Lung (tissue), 17 donors: ENCODE measurements at places on chromosomes 3 and 15. TPM values are rescaled to one million over a fixed set of nuclear protein-coding genes. Genes with fewer than 3 reads are reported as not detected.

Gene NTRK3
- total RNA-seq: 11.0 TPM

DNA sequence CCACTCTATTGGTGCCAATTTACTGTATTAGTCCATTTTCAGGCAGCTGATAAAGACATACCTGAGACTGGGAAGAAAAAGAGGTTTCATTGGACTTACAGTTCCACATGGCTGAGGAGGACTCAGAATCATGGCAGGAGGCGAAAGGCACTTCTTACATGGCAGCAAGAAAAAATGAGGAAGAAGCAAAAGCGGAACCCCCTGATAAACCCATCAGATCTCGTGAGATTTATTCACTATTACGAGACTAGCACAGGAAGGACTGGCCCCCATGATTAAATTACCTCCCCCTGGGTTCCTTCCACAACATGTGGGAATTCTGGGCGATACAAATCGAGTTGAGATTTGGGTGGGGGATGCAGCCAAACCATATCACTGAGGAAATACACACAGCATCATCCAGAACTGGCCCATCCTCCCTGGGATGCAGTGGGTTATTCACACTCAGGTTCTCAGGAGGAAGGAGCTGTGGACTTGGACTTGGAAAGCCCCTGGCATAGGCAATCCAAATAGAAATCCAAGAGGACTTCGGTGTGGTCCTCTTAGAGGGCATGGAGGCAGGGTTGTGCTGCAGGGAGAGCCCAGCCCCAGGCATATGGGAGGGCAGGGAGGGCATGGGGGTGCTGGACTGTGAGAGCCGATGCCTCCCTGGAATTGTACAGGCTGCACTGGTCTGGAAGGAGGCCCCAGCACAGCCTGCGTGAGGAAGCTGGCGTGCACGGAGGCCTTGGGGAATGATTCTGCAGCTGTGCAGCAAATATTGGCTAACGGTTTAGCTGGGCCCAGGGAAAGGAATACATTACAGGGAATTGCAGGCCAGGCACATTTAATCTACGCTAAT lies 62.9 kb downstream of the EFCAB12 start:
- H3K27me3 ChIP-seq: no peaks in the 10 kb centered on the region
- no peak overlapping the region for H3K4me3 ChIP-seq
- DNase-seq: no peak
- H3K27ac ChIP-seq: no peak overlapping the region
- peaks cover 3% of the 10 kb centered on the region for H3K4me1 ChIP-seq
- H3K36me3 ChIP-seq: no peaks in the 10 kb centered on the region

DNA sequence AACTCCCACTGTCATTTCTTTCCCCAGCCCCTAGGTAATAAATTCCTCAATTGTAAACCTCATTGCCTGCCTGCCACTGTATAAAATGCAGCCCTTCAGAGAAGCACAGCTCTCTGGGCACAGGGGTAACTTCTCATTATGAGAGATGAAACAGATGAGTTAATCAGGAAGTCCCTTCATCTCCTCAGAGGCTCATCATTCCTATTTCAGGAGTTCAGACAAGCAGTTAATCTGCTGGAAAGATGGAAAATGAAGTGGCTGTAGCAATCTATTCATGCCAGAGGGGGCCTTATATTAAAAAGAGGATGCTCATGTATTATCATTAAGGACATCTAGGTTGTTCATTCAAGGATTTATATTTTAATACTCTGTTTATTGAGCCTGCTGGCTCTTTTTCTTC lies 519.5 kb upstream of the LMCD1 start:
- no peaks in the 10 kb centered on the region for H3K36me3 ChIP-seq
- H3K4me3 ChIP-seq: no peak overlapping the region
- no peaks in the 10 kb centered on the region for H3K4me1 ChIP-seq

- DNase-seq: no peak
- H3K4me3 ChIP-seq: no peak overlapping the region
- no peaks in the 10 kb centered on the region for H3K36me3 ChIP-seq
- no peaks in the 10 kb centered on the region for H3K27me3 ChIP-seq
- no peaks in the 10 kb centered on the region for H3K4me1 ChIP-seq
Measured at GRCh38 chr3:58899953-58900298, 149.9 kb downstream of the CFAP20DC start.

DNA sequence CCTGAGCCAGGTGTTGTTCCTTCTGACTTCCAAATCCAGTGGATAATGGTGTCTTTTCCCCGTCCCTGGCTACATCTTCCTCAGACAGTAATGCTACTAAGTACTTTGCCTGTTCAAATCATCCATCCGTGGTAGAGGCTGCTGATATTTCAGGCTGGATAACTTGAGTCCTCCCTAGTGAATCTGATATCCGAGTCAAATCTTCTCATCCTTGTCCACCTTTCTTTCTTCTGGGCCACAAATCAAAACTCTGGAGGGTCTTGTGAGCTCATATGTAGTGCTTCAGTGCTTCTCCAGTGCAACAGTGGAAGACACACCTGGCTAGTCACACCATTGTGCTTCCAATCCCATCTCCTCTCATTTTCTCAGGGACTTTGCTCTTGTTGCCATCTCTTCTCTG lies 11.2 kb downstream of the SH3GL3 start:
- H3K36me3 ChIP-seq: no peaks in the 10 kb centered on the region
- no peaks in the 10 kb centered on the region for H3K4me1 ChIP-seq
- no peaks in the 10 kb centered on the region for H3K27me3 ChIP-seq
- DNase-seq: no peak
- no peak overlapping the region for H3K27ac ChIP-seq
- H3K4me3 ChIP-seq: no peak overlapping the region

DNA sequence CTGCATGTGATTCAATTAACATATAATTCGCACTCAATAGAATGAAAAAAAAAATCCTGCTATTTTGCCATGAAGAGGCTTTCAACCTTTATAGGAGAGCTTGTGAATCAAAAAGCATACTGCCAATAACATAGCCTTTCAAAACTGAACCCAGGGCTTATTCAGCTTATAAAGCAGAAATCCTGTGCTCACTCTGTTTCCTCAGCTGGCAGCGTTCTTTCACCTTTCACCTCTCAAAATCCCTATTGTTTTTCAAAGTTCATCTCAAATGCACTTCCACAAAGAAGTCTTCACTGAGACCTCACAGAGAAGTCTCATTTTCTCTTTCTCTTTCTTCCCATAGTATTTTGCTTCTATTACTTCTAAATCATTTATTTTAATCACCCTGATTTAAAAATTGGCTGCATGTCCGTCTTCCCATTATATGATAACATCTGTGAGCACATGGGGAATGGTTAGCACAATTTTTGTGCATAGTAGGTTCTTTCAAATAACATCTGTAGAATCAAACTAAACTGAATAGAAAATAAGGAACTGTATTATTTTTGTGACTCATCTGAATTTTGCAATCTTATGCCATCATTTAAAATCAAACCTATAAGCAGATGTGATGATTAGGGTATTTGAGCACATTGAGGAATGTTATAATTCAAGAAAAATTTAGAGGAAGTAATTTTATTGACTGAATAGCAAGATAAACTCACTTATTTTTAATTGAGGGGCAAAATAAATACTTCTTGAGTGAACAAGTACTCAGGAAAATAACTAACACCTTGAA lies 373.4 kb downstream of the NLGN1 start:
- no peaks in the 10 kb centered on the region for H3K4me1 ChIP-seq
- no peak overlapping the region for H3K4me3 ChIP-seq
- H3K36me3 ChIP-seq: no peaks in the 10 kb centered on the region
- no peak for DNase-seq
- H3K27ac ChIP-seq: no peak overlapping the region
